Large intestine (tissue), 12 donors: ENCODE measurements at places on chromosomes 5 and 9.

GRCh38 chr5:148403344-148403743 is 19.6 kb downstream of the FBXO38 start:
- DNase-seq: no peak

GRCh38 chr5:17216974-17217492 is 398 bp upstream of the BASP1 start:
- DNase-seq: no peak

GRCh38 chr9:80061940-80062339 is 490.2 kb downstream of the TLE4 start:
- no peak for DNase-seq

DNA sequence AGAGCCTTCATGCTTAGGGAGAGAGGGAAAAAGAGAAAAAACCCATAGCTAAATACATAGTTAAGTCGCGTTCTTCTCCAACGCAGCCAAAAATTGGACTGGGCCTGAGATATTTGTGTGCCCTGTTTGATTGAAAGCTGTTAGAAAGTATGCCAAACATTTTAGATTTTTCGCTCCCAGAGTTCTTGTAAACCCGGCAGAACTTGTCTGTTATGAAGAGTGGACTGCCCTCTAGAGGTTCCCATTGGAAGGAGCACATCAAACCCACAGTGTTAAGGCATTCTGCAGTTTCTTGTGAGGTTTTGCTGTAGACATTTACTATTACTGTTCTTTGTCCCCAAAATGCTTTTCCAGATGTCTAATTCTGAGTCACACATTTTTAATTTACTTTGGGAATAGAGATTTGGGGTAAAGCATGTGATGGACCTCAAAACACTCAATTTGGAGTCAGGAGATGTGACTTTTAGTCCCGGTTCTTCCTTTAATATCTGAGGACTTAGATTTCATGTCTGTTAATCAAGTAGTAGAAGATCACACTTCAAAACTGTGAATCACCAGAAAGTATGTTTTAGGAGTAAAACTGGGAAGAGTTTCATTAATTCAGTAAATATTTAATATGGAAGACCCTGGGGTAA is 96.6 kb downstream of the PCSK1 start:
- peak; percentile 67 for DNase-seq

DNA sequence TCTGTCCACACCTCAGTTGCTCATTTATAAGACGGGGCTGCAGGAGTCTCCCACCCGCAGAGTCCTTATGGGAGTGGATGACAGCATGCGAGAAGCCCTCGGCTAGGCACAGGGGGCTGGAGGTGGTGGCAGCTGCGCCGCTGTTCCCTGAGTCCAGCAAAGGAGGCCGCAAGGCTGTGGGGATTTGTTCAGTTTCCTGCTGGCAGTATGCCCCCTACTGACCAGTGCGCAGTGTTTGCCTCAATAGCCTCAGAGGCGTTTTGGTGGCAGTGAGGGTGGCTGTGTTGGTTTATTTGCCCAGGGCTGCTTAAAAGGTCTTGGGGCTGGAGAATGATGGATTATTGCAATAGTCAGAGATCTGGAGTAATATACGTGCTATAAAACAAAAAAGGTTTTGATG is 176.3 kb upstream of the OTULINL start:
- no peak for DNase-seq

DNA sequence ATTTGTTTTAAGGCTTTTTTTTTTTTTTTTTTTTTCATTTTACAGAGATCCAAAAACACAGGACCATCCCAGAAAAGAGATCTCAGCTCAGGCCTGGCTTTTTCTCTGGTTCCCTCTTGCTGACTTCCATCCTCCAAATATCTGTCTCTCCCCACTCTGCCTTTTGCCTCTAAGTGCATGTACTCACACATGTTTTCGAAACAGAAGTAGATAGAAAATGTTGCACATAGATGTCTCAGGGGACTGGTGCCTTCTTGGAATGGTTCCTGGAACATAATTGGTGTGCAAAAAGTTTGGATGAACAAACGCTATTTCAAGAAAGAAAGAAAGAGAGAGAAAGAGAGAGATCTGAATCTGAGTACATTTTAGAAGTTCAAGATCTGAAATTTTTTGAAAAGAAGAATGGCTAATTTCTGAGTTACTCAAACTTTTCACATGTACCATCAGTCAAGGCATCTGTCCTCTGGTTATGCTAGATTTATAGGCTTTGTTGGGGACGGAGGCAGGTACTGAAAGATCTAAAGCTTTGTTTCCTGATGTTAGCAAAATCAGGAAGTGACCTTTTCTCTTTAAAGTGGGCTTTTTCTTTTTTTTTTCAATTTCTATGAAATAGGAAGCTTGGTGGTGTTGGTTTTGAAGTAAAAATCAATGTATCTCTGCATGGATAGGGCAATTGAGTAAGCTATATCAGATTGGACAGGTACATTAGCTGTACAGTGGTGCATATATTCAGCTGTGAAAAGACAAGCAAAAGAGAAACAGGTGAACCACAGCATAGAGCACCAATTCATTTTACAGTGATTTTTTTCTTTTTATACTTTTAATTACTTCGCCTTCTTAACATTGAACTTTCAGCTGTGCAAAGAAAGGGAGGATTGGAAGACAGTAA is 8.5 kb upstream of the TNFSF8 start:
- DNase-seq: no peak

DNA sequence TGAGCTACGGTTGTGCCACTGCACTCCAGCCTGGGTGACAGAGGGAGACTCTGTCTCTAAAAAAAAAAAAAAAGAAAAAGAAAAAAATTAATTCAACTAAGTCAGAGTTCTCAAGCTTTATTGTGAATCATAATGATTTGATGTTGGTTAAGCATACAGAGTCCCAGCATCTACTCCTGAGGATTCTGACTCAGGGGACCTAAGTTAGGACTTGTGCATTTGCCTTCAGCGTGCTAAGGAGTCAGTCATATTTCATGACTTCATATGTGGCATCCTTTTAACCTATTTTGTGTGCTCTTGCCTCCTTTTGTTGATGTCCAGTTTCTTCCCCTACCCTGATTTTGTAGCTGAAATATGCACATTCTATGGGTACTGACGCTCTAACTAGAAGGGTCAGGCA is 2.9 kb downstream of the MYOZ3 start:
- no peak for DNase-seq

DNA sequence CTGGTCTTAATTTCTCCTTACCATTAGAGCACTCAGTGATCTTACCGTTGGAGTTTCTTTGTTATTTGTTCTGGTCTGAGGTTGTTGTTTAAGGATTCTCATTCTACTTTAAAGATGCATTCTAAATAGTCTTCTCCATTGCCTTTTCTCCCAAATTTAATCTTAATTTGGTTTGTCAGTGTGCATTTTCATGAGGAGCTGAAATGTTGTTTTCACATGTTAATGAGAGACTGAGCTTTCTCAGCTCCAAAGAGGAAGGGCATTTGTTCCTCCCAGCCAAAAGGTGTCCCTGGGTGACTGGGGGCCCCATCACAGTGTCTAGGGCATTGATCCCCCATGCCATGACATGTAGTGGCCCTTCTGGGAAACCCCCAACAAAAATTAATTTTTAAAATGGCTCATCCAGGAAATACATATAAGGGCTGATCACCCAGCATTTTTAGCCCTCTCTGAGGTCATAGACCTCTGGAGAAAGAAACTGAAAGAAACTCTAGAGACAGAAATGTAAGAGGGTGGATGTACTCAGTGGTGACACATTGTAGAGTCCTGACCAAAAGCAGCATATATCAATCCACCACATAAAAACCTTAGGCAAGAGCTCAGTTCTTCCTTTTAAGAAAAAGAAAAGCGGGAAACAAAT is 240.4 kb upstream of the RAI14 start:
- no peak for DNase-seq

GRCh38 chr5:179585941-179586401 is 35.6 kb downstream of the RUFY1 start:
- no peak for DNase-seq

GRCh38 chr9:82117026-82117811 is 128.6 kb downstream of the SPATA31D1 start:
- DNase-seq: no peak

GRCh38 chr9:112119225-112120029 is 55.7 kb downstream of the SUSD1 start:
- DNase-seq: peak; percentile 78
